ENCODE measurements at places on chromosomes 13 and 19.
A peak's percentile ranks its signal among the peaks of the same experiment; 100 is the strongest.

DNA sequence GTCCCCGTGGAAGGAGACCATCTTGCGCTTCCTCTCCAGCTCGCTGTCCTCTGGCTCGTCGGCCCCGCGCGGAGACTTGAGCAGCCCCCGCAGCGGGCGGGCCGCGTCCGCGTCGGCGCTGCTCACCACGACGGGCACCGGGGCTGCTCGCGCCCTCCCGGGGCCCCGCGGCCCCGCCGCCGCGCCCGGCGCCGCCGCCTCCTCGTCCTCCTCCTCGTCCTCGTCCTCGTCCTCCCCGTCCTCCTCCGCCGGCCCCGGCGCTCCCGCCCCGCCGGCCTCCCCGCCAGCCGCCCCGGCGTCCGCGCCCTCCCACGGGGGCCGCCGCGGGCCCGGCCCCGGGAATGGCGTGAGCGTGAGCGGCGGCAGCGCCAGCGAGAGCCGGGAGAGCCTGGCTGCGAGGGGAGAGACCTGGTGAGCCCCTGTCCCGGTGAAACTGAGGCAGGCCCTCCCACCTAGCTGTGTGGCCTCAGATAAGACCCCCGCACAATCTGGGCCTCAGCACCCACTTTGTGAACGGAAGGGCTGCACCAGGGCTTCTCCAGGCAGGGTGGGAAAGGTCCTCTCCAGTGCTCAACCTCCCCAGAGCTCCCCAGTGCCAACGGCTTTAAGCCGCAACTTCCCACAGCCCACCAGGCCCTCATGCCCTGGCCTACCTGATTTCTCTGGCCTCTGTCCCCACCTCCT lies 17.8 kb downstream of the LMTK3 start:
- DNase-seq = no peak

GRCh38 chr13:99528547-99528946 lies 27.3 kb downstream of the TM9SF2 start:
- peak; percentile 67 for DNase-seq

- DNase-seq = no peak
These were observed 2.8 kb downstream of the RASA3 start for GRCh38 chr13:114129649-114130062.

DNA sequence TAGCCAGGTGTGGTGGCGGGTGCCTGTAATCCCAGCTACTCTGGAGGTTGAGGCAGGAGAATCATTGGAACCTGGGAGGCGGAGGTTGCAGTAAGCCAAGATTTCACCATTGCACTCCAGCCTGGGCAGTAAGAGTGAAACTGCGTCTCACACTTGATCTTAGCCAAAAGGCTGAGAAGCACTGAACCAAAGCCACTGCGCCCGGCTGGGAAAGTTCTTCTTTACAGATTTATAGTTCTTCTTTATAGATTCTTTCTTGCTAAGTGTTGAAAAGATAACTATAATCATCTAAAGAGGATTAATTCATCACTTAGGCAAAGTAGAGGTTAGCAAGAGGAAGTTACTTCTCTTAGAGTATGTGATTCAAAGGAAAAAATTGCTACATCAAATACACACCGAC lies 11.1 kb downstream of the ZNF417 start:
- no peak for DNase-seq

DNA sequence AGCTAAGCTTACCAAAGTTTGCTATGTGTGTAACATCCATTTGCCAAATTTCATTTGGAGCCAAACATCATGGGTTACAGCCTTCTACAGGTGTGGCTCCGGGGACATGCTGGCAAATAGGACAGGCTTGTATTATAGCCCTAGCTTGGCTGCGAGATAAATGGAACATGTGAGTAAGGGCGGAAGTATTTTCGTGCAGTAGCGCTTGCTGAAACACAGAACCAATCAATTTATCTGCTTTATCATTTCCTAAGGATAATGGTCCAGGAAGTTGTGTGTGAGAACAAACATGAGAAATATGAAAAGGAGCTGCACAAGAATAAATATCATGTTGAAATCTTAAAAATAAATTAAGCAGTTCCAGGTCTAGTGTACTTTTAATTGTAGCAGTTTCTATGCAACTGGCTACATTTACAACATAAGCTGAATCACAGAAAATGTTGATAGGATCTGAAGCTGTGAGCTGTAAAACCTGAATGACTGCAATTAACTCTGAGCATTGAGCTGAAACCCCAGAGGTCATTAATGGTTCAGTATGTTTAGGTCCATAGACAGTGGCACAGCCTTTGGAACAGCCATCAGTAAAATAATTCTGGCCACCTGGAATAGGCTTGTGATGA lies 22.2 kb upstream of the ZNF100 start:
- no peak for DNase-seq

DNA sequence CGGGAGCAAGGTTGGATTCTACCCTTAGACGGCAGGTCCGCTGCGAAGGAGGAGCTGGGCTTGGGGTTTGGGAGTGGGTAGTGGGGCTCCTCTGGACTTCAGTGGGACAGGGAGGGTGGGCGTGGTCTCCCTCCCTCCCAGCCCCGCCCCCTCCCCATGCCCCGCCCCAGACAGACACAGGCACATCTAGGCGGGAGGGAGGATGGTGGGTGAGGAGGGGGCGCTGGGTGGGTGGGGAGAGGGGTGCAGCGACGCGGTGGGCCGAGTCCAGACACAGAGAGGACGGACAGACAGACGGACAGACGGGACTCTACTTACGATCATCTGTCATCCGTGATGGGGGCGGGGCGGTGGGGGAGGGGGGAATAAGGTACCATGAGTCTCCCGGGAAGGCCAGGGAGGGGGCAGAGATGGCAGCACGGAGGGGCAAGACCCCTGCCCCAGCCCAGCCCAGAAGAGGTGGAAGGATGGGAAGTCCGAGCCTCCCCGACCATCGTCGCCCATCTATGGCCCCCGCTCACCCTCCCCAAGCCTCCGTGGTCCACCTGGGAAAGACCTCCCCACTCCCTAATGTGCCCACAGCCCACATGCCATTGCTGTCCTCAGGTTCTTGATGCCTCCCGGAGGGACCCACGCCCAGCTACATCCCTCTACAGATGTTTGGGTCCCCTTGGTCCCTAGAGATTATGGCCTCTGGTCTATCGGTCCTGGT lies 64.8 kb downstream of the UNC13A start:
- DNase-seq = no peak

DNA sequence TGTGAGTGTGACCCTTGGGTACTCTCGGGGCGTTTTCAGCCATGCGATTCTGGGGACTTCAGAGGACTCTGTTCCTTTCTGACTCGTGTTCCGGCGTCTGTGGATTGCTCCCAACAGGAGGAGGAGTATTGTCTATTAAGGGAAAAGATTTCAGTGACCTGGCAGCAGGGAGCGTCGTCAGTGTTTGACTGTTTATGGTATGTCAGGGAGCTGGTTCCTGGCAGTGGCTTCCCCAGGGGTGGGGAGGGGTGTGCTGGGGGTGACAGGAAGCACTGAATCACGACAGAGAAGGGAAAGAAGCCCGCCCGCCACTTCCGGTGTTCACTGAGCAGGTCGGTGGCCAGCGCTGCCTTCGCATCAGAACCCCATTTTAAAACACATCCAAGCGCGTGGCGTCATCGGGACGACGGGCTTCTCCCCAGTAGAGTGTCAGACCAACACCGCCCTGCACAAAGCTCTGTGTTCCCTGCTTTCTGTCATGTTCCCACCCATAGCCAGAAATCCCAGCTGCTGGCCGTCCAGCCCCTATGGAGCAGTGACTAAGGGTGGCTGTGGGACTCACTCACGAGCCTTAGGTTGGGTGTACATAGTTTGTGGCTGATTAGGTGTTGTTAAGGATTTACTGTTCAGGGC lies 33.8 kb downstream of the COL4A2 start:
- peak; percentile 3 for DNase-seq

- DNase-seq = no peak
These were observed 57.5 kb upstream of the KCTD4 start for GRCh38 chr13:45258334-45258675.

- DNase-seq = no peak
These were observed 149.6 kb downstream of the UGGT2 start for GRCh38 chr13:95903569-95903968.

- no peak for DNase-seq
These were observed 1065.8 kb upstream of the SPRY2 start for GRCh38 chr13:81406639-81407292.

GRCh38 chr13:84570831-84571230 lies 688.6 kb upstream of the SLITRK1 start:
- no peak for DNase-seq

GRCh38 chr19:48499316-48500090 lies 12.1 kb downstream of the LMTK3 start:
- DNase-seq = no peak

GRCh38 chr13:22945321-22946226 lies 235.2 kb upstream of the SGCG start:
- DNase-seq = no peak

- no peak for DNase-seq
These were observed 23.3 kb downstream of the SERP2 start for GRCh38 chr13:44396701-44397580.

- peak; percentile 90 for DNase-seq
These were observed 1.9 kb upstream of the FXYD7 start for GRCh38 chr19:35140962-35141836.

- DNase-seq = peak; percentile 79
These were observed 9.4 kb downstream of the LTBP4 start for GRCh38 chr19:40610396-40611064.

DNA sequence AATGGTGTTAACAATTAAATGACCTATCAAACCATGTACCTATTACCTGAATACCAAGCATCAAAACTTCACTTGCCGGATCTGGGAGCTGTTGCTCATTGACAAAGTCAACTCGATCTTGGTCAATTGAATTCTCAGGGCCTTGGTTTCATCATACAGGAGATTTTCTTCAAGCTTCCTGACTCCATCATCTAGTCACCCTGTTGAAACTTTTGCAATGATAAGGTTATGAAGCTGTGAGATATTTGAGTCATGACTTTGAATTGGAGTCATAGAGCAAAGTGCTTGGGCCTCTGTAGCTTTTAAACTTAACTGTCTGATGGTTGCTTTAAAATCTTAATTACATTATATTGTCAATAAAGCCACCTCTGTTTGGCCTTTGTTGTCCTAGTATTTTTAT lies 260.9 kb downstream of the COG6 start:
- DNase-seq = no peak

DNA sequence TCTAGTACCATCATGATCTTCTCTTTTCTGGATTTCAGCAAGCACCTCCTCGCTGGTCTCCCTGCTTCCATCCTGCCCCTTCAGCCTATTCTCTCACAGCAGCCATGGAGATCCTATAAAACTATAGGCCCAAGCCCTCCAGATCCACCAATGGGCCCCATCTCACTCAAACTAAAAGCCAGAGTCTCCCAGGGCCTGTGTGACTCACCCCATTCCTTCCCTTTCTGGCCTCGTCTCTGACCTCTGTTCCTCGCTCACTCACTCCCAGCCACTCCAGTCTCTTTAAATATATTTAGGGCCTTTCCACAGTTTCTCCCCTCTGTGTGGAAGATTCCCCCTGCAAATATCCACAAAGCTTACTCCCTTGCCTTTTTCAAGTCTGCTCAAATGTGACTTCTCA lies 89.7 kb downstream of the HSPH1 start:
- DNase-seq = no peak

- no peak for DNase-seq
These were observed 347.8 kb downstream of the MZT1 start for GRCh38 chr13:72379581-72379980.

GRCh38 chr13:112451512-112452379 lies 75.6 kb downstream of the SPACA7 start:
- DNase-seq = no peak

GRCh38 chr13:42984691-42985090 lies 7.3 kb downstream of the EPSTI1 start:
- no peak for DNase-seq

- no peak for DNase-seq
These were observed 567 bp upstream of the CTU1 start for GRCh38 chr19:51108805-51109146.

GRCh38 chr13:113639616-113640262 lies 18.3 kb downstream of the ATP4B start:
- DNase-seq = no peak

DNA sequence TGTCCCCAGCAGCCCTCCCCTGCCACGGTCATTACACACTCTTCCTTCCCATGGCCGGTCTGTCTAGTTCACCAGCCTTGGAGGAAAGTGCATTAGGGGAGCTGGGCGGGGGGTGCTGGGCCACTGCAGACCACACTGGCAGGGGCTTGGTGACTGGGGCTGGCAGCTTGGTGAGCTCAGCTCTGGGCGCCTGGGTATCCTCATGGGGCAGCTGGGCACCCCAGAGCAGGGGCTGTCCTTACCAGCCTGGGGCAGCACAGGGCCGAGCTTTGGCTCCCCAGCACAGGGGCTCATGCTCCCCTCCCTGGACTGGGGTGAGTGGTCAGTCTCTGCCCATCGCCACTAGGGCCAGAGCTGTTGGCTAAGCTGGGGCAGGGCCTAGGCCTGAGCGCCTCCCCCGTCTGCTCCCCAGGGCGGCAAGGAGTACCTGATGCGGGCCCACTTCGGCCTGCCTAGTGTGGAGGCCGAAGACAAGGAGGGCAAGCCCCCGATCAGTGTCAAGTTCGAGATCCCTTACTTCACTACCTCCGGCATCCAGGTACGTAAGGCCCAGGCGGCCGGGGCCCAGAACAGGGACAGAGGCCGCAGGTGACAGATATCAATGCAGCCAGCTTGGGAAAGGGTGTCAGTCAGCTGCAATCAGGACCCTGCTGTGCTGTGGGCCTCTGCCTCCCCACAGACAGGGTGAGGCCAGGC lies 35.5 kb downstream of the AP1M1 start:
- no peak for DNase-seq
